ENCODE measurements at places on chromosomes 5 and 9.

DNA sequence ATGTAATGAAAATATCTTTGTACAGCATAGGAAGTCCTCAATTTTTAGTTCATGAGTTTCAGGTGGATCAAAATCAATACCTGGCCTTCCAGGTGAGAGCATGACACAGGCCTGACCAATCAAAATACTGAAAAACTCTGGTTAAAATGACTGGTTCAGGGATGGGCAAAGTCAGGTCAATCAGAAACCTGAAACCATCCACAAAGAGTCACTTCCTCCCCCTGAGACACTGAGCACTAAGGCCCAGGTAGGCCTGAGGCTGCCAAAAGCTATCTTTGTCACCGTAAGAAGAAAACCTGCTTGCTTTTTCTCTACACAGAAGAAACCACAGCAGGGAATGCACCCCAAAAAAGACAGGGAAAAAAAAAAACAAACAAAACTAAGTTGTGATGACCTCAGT lies 444.8 kb downstream of the TLR4 start:
- no peak for DNase-seq

GRCh38 chr9:130183133-130183762 lies 11.0 kb downstream of the NCS1 start:
- peak; percentile 89 for DNase-seq

DNA sequence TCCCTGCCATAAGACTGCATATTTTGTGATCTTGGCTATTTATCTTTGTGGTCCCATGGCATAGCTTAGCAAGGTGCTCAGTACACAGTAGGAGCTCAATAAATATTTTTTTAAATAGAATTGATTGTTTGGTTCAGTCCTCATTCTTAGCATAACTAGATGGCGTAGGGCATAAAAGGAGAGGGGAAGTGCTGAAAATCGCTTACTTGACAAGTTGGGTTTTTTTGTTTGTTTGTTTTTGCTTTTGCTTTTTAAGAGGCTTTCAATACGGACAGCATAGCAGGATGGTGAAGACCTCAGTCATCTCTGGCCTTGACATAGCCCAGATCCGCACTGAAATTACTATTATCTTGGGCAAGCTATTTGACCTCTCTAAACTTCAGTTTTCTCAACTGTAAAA lies 86.6 kb upstream of the RANBP3L start:
- DNase-seq = no peak

- no peak for DNase-seq
These were observed 37.9 kb upstream of the PPP2CA start for GRCh38 chr5:134263801-134264200.

DNA sequence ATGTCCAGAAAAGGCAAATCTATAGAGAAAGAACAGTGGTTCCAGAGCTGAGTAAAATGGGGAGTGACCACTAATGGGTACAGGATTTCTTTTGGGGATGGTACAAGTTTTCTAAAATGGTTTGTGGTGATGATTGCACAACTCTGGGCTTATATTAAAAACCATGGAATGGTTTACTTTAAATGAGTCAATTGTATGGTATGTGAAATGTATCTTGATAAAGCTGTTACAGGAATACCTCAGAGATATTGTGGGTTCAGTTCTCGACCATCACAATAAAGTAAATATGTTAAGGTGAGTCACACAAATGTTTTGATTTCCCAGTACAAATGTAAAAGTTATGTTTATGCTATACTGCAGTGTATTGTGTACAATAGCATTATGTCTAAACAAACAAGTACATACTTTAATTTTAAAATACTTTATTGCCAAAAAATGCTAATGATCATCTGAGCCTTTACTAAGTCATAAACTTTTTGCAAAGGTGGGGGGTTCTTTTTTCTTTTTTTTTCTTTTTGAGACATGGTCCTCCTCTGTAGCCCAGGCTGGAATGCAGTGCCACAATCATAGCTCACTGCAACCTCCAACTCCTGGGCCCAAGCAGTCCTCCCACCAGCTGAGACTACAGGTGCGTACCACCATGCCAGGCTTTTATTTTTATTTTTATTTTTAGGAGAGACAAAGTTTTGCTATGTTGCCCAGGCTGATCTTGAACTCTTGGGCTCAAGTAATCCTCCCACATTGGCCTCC lies 65.9 kb downstream of the SHOC1 start:
- peak; percentile 89 for DNase-seq

DNA sequence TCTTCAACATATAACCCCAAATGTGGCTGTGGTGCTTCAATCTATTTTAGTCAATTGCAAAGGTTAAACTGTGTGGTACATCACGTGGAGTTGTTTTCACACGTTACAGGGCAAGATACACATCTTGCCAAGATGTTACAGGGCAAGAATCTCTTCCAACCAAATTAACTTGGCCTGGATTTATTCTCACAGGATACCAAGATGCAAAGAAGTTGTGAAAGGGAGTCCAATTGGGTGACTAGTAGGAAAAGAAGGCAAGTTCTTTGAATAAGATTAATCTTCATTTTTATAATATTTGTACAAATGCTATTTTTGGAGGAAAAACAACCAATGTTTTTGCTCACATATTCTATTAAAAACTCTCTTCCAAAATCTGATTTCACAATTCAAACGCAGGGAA lies 4.8 kb upstream of the IFNA8 start:
- no peak for DNase-seq

GRCh38 chr5:179827680-179828079 lies 7.0 kb downstream of the SQSTM1 start:
- DNase-seq = peak; percentile 62

GRCh38 chr9:136858452-136858843 lies 6.3 kb downstream of the MAMDC4 start:
- no peak for DNase-seq

DNA sequence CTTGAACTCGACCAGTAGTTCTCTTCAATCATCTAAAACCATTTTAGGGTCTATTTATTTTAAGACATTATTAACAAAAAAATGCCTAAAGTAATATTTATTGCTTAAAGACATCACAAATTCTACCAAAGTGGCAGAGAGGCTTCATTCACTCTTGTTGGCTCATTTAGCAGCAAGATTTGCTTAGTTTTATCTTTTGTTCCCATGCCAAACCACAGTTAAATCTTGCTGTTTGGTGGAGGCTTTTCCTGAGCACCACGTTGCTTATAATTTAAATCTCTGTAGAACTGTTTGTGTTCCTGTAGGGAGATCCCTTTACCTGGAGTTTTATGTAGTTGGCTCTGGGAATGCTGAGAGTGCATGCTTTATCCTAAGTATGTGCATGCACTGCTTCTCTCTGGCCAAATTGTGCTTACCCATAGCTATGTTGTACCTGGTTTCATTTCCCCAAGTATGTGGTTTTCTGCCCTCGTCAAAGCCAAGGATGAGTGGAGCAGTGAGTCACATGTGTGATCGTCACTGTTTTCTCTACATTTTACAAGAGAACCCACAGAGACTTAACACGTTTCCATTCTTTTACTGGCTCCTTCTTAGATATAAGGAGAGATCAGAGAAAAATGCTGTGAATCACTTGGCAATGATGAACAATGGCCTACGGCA lies 42.1 kb upstream of the MAST4 start:
- no peak for DNase-seq

DNA sequence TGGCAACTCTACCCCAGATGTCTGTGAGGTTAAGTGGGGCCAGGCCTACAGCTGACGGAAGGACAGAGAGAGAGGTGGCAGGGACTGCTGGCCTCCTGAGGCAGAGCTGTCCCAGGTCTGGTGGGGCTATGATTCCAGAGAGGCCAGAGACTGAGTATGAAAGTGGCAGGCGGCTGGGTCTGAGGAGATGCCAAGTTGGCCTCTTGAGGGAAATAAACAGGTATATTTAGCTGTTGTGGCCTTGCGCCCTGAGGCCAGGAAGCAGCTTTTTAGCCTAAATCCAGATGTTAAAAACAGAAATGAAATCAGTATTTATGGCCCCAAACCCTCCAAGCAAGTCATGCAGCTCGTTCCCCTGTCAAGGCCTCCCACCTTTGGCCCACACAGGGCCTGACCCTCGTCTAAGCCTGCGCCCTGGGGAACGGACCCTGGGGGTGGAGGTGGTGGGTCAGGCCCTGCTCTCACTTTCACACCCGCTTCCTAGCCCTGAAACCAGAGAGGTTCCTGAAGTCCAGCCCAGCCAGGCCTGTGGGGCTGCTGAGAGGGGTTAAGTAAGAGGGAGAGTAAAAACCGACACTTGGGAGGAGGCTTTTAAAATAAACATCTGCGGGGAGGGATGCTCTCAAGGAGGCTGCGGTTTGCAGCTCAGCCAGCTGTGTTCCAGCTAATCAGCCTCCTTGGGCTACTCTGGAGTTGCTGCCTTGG lies 18.7 kb downstream of the PCDHGC5 start:
- peak; percentile 90 for DNase-seq

DNA sequence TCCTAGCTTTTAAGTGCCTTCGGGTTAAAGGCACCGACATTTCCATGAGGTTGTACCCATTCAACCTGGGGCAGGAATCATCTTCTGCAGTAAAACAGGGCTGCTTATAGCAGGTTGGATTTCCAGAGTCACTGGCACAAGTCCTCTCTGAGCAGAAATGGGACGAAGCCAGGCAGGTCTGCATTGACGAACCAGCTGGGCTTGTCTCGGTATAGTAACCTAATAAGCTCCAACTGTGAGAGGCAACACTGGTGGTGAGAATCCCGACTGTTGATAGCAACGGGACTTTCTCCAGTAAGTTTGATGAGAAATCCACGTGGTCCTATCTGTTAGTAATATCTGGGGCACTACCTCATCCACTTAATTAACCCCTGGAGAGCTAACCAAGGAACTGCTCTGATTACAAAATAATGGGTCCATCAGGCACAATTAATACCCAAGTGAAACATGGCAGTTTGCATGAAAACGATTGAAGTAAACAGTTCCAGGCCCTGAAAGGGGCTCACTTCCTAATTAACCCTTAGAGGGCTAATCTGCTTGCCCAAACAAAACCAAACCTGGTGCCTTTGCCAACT lies 491.0 kb upstream of the C9orf72 start:
- no peak for DNase-seq

DNA sequence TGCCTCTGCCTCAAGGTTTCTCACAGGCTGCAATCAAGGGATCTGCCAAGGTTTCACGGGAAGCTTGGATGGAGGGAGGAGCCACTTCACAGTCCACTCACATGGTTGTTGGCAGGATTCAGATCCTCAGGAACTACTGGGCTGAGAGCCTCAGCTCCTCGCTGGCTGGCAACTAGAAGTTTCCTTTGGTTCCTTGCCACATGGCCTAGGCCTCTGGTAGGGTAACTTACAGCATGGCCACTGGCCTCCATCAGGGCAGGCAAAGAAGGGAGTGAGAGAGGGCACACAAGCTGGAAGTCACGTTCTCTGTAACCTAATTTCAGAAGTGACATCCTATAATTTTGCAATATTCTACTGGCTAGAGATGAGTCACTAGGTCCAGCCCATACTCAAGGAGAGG lies 32.2 kb downstream of the SPOCK1 start:
- DNase-seq = peak; percentile 16

- DNase-seq = no peak
These were observed 77.0 kb downstream of the LIFR start for GRCh38 chr5:38479315-38479904.

- peak; percentile 62 for DNase-seq
These were observed 195.7 kb downstream of the PALM2AKAP2 start for GRCh38 chr9:109975574-109976295.

DNA sequence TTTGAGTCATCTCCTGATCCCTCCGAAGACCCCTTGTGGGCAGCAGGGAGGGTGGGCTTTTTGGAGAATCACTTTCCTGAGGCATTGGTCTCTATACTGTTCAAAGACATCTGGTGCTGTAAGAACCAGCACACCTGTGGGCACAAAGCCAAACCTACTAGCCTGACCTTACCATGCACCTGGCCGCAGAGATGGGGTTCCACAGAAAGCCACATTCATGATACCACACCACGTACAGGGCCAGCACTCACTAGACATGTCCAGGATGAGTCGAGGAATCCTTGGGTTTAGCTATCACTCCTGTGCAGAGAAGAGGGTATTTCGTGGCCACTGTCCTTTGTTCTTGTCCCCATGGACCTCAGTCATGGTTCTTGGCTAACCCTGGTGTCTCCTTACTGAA lies 203.4 kb downstream of the CACNA1B start:
- no peak for DNase-seq

GRCh38 chr5:72598401-72599064 lies 91.3 kb upstream of the ZNF366 start:
- peak; percentile 67 for DNase-seq

GRCh38 chr5:130183115-130183514 lies 278.9 kb downstream of the CHSY3 start:
- no peak for DNase-seq

- no peak for DNase-seq
These were observed 66.6 kb downstream of the NTRK2 start for GRCh38 chr9:84736081-84736480.

GRCh38 chr9:70468291-70468690 lies 53.8 kb upstream of the KLF9 start:
- no peak for DNase-seq

- DNase-seq = no peak
These were observed 1.3 kb downstream of the NOTCH1 start for GRCh38 chr9:136544548-136544963.

DNA sequence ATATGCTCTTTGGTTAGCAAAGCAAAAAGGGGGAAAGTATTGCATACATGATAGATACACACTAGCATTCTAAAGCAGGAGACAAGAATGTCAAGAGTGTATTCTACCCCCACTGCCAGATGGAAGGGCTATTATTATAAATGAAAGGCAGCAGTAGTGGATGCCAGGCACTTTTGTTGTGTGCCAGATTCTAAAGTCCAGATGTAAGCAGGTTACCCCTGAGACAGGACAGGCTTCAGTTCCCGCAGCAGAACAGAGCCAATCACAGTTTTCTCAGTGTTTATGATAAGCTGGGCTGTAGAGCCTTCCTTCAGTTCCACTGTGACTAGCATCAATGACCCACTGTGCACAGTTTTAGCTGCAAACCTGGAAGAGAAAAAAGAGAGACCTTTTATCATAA lies 226.6 kb upstream of the TBCA start:
- DNase-seq = no peak

DNA sequence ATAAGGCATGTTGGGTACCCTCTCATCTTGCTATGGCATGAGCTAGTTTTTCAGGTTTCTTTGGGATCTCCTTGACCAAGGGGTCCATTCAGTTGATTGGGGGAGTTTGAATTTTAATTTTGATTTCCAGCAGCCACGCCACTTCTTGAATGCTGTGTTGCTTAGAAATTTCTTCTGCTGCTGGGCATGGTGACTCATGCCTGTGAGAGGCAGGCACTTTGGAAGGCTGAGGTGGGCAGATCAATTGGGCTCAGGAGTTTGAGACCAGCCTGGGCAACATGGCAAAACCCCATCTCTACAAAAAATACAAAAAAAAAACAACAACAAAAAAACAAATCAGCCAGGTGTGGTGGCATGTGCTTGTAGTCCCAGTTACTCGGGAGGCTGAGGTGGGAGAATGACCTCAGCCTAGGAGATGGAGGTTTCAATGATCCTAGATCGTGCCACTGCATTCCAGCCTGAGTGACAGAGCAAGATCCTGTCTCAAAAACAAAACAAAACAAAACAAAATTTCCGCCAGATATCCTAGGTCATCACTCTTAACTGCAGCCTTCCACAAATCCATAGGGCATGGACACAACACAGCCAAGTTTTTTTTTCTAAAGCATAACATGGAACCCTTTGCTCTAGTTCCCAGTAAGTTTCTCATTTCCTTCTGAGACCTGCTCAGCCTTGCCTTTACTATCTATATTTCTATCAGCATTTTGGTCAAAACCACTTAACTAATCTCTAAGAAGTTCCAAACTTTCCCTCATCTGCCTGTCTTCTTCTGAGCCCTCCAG lies 17.7 kb downstream of the TMC1 start:
- DNase-seq = no peak

GRCh38 chr9:107316795-107317661 lies 33.9 kb downstream of the RAD23B start:
- DNase-seq = no peak

- no peak for DNase-seq
These were observed 28.3 kb downstream of the TCF7 start for GRCh38 chr5:134142806-134143205.

- peak; percentile 36 for DNase-seq
These were observed 24.7 kb downstream of the STK10 start for GRCh38 chr5:172163346-172163745.

All from foreskin fibroblast (primary cell).